Activated naive CD8-positive, alpha-beta T cell treated with anti-CD3 and anti-CD28 coated beads for 36 hours (primary cell): ENCODE measurements at places on chromosomes 1 and 21. TPM values are rescaled to one million over a fixed set of nuclear protein-coding genes. Genes with fewer than 3 reads are reported as not detected.
A peak's percentile ranks its signal among the peaks of the same experiment; 100 is the strongest.

DNA sequence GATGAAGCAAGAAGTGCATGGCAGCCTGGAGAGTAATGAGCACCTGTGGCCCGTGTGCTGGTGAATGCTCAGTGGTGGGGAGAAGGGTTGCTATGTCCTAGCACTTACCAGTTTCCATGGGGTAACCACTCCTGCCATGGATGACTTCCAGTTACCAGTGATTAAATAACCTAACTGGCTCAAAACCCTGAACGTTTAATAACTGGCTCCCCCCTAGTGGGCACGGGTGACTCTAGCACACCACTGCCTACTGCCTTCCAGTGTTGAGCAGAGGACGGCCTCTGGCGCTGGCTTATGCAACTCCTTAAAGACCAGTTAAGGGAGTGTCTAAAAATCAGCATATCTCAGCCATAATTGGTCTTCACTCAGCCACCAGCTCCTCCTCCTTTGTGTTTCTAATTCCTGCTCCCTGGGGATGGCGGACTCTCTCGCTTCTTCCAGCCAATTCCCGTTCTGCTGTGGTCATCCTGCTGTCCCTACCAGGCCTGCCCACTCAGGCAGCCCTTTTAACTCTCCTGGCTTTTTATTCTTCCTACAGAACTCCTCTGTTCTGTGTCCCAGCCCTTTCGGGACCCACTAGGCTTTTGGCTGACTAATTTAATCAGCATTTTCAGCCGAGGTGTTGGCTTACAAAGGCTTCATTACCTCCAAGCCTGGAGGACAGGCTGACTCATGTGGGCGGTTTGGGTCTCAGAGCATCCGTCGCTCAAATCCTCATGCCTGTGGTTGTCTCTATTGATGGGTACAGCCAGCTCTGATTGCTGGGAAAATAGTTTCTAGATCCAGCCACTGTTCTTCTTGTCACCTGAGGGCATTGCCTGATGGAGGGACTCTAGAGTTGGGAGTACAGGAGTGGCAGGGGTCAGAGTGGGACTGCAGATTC lies 332.4 kb downstream of the CAMTA1 start:
- H3K36me3 ChIP-seq, result no peaks in the 10 kb centered on the region
- no peak overlapping the region for H3K4me3 ChIP-seq
- H3K27me3 ChIP-seq, result no peaks in the 10 kb centered on the region

- peaks cover 78% of the 10 kb centered on the region for H3K36me3 ChIP-seq
- DNase-seq, result no peak
- H3K27me3 ChIP-seq, result no peaks in the 10 kb centered on the region
- H3K4me3 ChIP-seq, result peak overlapping the region; percentile 57
- H3K27ac ChIP-seq, result peak overlapping the region; percentile 92
Measured at GRCh38 chr1:167486090-167486824, 32.1 kb downstream of the CD247 start.

- peak overlapping the region; percentile 95 for H3K27ac ChIP-seq
- H3K4me3 ChIP-seq, result no peak overlapping the region
- no peak for DNase-seq
- H3K4me1 ChIP-seq, result peaks cover 28% of the 10 kb centered on the region
- H3K27me3 ChIP-seq, result peaks cover 4% of the 10 kb centered on the region
Measured at GRCh38 chr1:207884266-207885029, 26.5 kb downstream of the CD34 start.

DNA sequence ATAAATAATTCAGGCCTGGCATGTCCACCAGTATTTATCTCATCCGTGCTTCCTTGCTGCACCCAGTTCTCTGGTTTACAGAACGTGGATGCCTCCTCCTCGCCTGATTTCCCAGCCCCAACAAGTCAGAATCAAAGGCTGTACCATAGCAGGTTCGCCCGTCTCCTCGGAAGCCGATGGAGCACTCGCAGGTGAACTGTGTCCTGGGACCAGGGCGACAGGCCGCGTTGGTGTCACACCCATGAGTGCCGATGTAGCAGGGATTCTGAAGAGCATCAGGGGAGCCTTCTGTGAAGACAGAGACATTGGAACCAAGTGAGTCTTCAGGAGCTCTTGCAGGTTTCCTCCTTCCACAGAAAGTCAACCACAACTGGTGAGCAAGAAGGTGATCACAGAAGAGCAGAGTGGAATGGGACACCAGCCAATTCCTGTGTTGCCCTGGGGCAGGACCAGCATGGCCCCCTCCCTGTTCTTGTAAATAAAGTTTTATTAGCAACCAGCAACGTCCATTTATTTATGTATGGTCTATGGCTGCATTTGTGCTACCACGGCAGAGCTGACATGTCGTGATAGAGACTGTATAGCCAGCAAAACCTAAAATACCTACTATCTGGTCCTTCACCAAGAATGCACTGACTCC lies 40.8 kb downstream of the NID1 start:
- DNase-seq, result no peak
- no peak overlapping the region for H3K4me3 ChIP-seq
- peaks cover 10% of the 10 kb centered on the region for H3K4me1 ChIP-seq
- no peaks in the 10 kb centered on the region for H3K27me3 ChIP-seq
- H3K27ac ChIP-seq, result no peak overlapping the region
- H3K36me3 ChIP-seq, result no peaks in the 10 kb centered on the region

Gene ITLN2
- not detected for total RNA-seq

Gene CRYAA
- total RNA-seq, result not detected

Gene PTPN7
- 329 TPM for total RNA-seq

DNA sequence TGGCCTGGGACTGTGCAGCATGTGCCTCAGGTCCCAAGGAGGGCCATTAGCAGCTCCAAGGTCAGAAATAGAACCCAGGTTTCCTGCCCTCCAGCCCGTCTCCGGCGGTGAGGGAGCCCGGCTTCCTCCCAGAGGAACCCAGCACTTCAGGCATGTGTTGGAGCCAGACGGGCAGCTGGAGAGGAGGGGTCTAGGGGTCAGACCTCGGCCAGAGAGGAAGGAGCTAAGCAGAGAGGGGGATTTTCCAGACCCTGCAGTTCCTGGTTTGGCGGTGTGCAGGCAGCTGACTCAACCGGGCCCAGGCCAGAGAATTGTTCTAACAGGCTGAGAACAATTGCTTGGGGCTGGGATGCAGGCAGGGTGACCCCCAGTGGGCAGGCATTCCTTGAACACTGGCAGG lies 37.1 kb downstream of the HSPG2 start:
- H3K27ac ChIP-seq, result no peak overlapping the region
- H3K4me1 ChIP-seq, result peaks cover 9% of the 10 kb centered on the region
- no peak for DNase-seq
- H3K4me3 ChIP-seq, result no peak overlapping the region

DNA sequence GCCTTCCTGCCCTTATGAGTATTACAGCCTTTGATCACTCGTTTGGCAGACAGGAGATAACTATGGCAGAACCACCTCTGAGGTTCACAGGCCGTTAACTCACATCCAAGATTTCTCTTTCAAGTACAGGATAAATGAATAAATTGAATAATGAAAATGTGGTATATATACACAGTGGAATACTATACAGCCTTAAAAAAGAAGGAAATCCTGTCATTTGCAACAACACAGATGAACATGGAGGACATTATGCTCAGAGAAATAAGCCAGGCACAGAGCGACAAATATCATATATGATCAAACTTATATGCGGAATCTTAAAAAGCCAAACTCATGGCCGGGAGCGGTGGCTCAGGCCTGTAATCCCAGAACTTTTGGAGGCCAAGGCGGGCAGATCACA lies 32.6 kb downstream of the TGFBR3 start:
- H3K27ac ChIP-seq, result no peak overlapping the region
- DNase-seq, result no peak
- peaks cover 4% of the 10 kb centered on the region for H3K36me3 ChIP-seq
- no peaks in the 10 kb centered on the region for H3K4me1 ChIP-seq
- H3K27me3 ChIP-seq, result no peaks in the 10 kb centered on the region
- H3K4me3 ChIP-seq, result no peak overlapping the region

Gene TLR5
- 0.38 TPM for total RNA-seq

DNA sequence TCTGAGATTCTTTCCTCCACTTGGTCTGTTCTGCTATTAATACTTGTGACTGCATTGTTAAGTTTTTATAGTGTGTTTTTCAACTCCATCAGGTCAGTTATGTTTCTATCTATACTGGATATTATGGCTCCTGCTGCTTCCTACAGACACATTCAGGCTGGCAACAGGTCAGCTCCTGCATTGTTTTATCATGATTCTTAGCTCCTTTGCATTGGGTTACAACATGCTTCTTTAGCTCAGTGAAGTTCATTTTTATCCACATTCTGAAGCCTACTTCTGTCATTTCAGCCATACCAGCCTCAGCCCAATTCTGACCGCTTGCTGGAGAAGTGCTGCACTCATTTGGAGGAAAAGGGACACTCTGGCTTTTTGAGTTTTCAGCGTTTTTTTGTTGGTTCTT lies 37.3 kb upstream of the F3 start:
- no peak overlapping the region for H3K27ac ChIP-seq
- no peaks in the 10 kb centered on the region for H3K4me1 ChIP-seq
- H3K4me3 ChIP-seq, result no peak overlapping the region

DNA sequence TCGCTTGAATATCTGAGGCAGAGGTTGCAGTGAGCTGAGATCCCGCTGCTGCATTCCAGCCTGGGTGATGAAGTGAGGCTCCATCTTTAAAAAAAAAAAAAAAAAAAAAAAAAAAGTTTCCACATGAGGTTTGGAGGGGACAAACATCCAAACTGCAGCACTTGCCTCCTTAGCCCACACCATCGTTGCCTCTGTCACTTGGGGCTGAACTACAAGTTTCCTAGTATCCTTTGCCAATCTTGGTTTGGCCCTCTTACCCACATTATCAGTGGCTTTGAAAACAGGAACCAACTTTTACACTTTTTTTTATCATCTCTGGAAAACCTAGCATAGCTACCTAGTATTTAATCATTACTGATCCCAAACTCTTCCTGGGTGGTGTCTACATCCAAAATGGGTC lies 59.2 kb downstream of the CLSTN1 start:
- no peak overlapping the region for H3K27ac ChIP-seq
- H3K4me1 ChIP-seq, result peaks cover 8% of the 10 kb centered on the region
- no peaks in the 10 kb centered on the region for H3K27me3 ChIP-seq
- no peaks in the 10 kb centered on the region for H3K36me3 ChIP-seq
